ENCODE measurements at places on chromosomes 5 and 9.

GRCh38 chr5:91830361-91830953 lies 447.3 kb upstream of the ARRDC3 start:
- no peak for DNase-seq

- DNase-seq, result no peak
These were observed 2.1 kb upstream of the TNFSF8 start for GRCh38 chr9:114932502-114932901.

GRCh38 chr5:143953851-143954250 lies 141.9 kb downstream of the HMHB1 start:
- no peak for DNase-seq

GRCh38 chr5:113056988-113057387 lies 80.4 kb downstream of the DCP2 start:
- DNase-seq, result no peak
